HFFc6 (cell line): ENCODE measurements at places on chromosomes 4 and X.

GRCh38 chr4:156322592-156322991 lies 368.9 kb upstream of the CTSO start:
- DNase-seq, result peak; percentile 82

GRCh38 chr4:79048878-79049277 lies 109.6 kb upstream of the PAQR3 start:
- DNase-seq, result no peak

DNA sequence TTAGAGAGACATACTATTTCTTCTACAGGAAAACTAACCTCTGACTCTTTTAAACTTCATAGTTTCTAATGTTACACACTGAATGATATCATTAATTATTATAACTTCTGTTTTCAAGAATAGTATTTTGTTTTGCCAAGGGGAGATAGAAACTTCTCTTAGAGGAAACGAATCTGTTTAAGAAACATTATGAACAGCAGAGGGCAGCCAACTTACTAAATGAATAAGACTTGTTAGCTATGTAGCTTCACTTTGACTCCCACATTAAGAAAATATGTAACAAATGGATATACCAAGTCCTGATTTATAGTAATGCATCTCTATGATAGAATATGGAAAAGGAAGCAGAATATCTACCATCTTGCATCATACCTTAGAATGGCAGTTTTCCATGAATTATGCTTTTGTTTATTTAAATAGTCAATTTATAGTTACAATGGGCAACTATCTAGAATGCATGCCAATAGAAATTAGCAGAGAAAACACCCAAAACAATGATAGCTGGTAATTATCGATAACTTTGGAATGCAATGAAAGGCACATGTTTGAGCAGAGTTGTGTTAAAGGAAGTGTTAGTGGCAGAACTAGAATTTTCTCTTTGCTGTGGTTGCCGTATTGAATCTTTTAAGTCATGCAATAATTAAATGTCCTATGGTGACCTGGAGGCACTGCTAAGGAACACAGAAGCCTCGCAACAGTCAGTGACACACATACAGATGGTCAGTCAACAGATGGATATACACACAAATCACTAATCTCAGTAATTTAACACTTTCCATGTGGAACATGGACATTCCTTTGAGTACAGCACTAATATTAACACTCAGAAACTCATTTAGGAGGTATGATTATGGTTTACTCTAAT lies 105.7 kb upstream of the PDLIM3 start:
- peak; percentile 70 for DNase-seq

GRCh38 chrX:131058136-131058868 lies at the start of gene ARHGAP36:
Gene ARHGAP36 (plus strand): TSS chrX:131058346. CDS start chrX:131081666, 23,320 bp downstream.
- DNase-seq, result no peak

DNA sequence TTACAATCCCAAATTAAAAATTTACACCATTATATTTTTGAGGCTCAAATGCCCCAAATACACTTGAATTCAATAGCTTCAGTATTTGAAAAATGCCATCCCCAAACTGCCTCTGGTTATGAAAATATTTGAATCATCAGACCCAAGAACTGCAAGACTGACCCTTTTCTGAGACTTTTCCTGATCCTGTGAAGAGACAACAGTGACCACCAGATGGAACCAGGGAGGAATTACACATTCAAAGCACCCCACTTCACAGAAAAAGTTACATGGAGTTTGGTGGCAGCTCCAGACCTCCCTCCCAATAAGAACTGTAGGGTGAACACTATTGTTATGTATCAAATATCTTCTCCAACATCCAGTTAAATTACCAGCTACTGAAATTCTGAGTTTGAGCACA lies 44.0 kb upstream of the SCD5 start:
- DNase-seq, result peak; percentile 18

- DNase-seq, result no peak
Measured at GRCh38 chr4:2814627-2815270, 21.9 kb downstream of the SH3BP2 start.

DNA sequence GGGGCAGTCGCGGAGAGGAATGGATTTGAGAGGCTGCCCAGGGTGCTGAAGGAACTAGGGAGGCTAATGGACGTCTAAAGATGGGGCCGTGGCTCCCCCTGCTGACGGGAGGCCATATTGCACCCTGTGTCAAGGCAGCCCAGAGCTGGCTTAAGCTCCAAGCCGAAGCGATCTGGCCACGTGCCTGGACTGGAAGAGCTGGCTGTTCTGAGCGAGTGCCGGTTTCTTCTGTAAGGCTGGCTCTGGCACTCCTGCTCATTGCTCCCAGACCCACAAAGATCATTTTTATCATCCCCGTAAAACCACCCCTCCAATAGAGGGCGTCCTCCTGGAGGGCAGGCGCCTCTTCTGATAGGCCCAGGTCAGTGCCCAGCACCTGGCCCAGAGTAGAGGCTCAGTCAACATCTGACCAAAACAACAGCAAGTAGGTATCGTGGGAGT lies 5.6 kb downstream of the PNCK start:
- DNase-seq, result peak; percentile 23

GRCh38 chrX:107968623-107969022 lies 13.5 kb downstream of the TEX13B start:
- no peak for DNase-seq

DNA sequence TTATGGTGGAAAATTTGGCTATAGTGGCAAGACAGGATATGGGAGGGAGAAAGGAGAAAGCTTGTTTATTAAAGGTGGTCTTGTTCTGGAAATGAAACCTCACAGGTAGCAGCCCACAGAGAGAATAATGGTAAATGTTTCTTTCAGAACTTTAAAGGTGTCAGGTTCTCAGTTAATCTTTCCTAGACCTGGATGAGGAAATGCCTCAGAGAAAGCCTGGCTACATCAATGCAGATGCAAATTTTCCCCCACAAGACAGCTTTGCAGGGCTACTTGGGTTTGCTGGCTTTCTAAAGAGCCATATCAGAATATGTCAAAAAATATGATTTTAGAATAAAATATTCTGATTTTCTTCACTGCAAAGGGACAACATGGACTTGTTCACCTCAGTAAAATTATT lies 715.0 kb downstream of the FAM133A start:
- DNase-seq, result no peak

GRCh38 chr4:97577004-97577403 lies 566.3 kb downstream of the STPG2 start:
- no peak for DNase-seq

DNA sequence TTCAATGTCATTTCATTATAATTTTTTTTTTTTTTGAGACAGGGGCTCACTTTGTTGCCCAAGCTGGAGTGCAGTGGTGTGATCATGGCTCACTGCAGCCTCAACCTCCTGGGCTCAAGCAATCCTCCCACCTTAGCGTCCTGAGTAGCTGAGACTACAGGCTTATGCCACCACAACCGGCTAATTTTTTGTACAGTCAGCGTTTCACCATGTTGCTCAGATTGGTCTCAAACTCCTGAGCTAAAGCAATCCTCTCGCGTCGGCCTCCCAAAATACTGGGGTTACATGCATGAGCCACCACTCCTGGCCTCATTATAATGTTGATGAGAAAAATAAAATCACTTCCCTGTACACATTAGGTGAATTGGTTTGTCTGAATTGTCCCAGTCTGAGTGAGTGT lies 16.9 kb downstream of the TAF7L start:
- DNase-seq, result no peak

GRCh38 chrX:8743126-8743732 lies 11.3 kb upstream of the ANOS1 start:
- DNase-seq, result peak; percentile 17

DNA sequence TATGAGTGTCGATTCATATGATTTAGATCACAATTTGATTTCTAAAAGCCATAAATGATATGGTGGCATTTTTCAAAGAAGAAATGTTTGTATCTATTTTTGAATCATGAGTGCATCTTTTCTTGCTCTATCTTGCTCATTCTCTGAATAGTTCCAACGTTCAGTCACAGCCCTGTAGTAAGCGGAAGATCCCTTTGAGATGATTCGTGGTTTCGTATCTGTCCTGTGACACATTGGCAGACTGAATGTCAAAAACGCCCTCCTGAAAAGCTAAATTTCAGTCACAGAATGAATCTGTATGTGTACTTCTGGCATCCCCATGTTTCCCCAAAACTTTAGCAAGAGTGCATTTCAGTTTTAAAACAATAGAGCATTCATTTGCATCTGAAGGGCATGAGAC lies 1066.9 kb upstream of the TENM3 start:
- no peak for DNase-seq

DNA sequence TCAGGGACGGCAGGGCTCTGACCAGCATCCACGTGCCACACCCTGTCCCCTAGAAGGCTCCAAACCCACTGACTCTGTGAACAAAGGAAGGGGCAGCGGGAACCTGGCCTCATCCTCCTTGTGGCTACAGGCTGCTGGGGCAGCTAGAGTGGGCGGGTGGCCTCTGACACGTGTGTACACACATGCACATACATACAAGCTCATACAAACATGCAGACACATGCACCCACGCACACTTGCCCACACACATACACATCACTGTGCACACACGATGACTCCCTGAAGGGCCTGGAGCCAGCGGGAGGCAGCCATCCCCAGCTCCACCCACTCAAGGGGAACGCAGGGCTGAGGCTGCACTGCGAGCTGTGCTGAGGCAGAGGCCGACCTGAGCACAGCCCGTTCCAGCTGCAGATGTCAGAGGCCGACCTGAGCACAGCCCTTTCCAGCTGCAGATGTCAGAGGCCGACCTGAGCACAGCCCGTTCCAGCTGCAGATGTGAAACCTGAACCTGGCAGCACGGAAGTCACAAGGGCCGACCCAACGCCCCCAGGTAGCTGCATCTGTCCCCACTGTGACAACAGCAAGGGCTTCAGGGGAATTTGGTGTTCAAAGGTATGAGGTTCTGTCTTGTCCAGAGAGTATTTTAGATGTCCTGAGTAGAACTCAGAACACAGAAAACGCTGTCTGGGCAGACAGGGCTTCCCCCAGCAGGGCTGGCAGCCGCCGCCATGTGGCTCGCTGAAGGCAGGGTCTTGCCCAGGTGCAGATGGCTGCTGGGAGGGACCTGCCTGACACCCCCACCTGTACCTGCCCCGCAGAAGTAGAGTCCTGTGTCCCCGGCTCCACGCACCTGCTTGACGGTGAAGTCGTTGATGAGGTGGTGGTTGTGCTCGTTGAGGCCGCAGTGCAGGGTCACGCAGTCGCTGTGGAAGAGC lies 33.5 kb downstream of the CTBP1 start:
- DNase-seq, result no peak

- no peak for DNase-seq
Measured at GRCh38 chr4:26884486-26884988, 23.9 kb downstream of the STIM2 start.

GRCh38 chr4:173821876-173822275 lies 291.8 kb upstream of the HAND2 start:
- DNase-seq, result no peak

DNA sequence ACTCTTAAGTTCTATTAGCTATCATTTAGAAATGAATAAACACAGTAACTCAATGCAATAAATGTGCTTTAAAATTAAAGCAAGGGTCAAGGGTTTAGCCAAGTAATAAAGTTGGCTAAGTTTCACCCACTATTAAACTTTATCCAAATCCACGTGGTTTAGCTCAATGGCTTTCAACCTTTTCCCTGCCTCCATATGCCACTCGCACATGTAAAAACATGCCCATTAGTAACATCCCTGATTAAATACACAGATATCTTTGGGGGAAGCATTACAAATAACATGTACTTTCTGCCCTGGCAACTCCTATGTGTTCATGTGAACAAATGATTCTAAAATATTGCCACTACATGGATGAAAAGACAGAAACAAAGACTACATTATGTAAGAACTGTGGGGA lies 130.8 kb downstream of the ZAR1 start:
- DNase-seq, result no peak

- peak; percentile 98 for DNase-seq
Measured at GRCh38 chrX:134718105-134718965, 60.1 kb upstream of the PLAC1 start.

DNA sequence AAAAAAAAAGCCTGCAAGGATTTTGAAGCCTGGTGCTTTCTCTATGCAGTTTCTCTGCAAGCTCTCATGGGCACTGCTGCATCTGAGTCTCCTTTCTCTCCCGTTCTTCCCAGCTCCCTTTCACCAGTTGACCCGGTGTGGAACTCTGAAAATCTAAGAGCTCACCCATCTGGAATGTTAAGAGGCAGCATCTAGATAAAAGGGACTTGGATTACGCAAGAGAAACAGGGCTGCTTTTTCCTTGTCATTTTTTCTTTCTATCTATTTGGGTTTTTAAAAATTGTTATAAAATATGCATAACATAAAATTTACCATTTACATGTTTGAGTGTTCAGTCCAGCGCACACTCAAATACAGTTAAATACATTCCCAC lies 95.2 kb upstream of the RPS6KA3 start:
- DNase-seq, result peak; percentile 66

GRCh38 chrX:111837197-111837596 lies 38.8 kb upstream of the TRPC5OS start:
- no peak for DNase-seq

DNA sequence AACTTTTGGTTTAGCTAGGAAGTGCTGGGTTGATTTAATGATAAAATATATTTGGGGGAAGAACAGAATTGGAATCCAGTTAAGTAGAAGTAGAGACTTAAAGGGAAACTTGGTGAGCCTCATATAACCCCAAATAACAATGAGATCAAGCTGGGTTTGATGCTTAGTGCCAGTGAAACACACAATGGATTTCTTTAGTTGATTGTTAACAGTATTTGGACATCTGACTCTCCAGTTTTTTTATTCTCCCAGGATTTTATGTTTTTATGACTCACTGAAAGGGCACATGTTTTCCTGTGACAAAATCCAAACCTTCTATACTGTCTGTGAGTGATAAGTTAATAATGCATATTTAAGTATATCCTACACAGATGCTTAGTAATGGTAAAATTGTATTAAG lies 2.7 kb upstream of the NEUROG2 start:
- no peak for DNase-seq

- no peak for DNase-seq
Measured at GRCh38 chr4:110798687-110799086, 175.8 kb upstream of the PITX2 start.

DNA sequence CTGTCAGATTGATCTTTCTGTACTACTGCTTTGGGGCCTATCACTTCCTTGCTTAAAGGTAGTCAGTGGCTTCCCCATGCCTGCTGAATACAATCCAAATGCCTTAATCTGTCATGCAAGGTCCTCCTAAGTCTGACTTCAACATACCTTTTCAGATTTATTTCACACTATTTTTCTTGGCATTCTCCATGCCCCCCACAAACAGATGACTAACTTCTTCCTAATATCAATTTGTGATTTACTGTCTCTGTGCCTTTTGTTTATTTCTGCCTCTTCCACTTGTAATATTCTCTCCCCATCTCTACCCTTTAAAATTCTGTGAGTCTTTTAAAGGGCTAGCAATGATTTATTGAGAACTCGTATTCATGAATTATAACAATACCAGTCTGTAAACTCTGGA lies 41.8 kb downstream of the OCRL start:
- DNase-seq, result no peak
